NCI-H2081 treated with DMSO at 0.1 percent for 48 hours (cell line): ENCODE measurements at places on chromosomes 1 and 21.

- no peak for DNase-seq
These were observed 19.3 kb upstream of the TBX19 start for GRCh38 chr1:168261390-168261789.

DNA sequence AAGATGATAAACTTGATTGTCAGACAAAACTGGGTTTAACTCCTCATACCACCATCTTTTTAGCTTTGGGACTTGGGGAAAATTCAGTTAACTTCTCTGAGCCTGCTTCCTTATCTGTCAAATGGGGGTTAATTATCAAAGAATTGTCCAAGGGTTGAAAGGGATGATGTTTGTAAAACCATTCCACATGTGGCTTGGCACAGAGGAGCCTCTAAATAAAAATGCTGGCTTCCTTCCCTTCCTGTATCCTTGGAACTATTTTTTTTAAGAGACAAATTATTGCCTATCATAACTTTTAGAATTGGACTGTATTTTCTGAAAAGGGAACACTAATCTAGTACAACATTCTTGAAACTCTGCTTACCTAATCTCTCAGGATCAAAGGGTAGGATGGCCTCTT, 143.4 kb upstream of the USP24 start:
- no peak for DNase-seq

- DNase-seq = no peak
These were observed 157.3 kb downstream of the NTMT2 start for GRCh38 chr1:170303034-170303433.

- DNase-seq = no peak
These were observed 15.2 kb upstream of the RCSD1 start for GRCh38 chr1:167614851-167615250.

DNA sequence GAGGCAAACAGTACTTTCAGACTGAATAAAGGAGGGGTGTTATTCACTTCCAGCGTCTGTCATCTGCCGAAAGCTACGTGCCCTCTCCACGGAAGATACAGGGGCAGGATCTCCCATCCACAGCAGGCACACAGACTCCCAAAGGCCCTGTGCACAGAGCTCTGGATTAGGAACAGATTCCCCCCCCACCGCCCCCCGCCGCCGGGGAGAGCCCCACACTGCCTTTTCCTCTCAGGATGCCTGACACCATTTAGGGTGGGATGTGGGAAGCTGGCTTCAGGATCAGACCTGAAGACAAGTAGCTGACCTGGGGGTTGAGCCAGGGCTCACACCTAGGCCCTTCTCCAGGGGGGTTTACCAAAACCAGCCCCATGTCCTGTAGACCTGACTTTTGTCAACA, 8.4 kb upstream of the TCP10L start:
- no peak for DNase-seq

DNA sequence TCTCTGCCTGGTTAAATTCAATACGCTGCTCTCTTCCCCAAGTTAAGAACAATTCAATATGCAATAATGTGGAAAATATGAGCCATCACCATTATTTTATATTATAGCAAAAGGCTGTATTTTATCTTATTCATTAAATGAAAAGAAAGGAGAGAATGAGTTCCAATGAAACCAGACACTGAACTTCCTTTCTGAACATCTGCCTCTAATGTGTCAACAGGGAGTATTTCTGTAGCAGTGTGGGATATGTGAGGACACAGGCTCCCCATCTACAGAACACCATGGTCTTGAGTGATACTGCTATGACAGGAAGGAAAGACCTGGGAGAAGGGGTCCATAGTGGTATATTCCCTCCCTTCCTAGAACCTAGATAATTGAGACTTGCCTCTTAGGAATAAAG, 46.3 kb downstream of the CASQ2 start:
- no peak for DNase-seq

DNA sequence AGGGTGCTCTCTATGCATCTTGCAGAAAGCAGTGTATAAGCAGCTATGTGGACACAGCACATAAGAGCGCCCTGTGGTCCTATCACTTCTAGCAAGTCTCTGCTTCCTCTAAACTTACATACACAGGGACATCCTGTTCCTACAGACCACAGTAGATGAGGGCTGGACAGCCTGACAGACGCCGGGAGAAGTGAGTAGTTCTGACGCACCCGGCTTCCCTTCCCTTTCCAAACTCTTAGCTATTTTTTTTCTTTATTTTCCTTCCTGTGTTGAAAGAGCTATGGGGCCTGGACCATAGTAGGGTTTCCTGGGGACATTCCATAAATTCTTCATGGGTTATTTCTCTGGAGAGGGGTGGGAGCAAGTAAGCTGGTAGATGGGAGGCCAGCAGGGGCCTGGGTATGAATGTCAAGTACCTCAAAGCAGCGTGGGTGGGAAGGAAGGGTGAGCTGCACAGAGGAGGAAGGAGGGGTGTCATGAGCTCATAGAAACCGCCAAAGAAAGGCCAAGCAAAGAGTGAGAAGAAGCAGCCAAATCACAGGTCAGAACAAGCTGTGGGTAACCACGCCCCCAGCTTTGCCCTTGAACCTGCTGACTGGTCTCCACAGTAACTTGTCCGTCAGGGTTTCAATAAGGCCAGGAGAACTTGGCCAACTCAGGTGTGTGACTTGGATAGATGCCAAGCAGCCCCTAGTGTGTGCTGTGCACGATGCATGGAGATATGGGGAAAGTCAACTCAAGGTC, 36.6 kb downstream of the PLXNA2 start:
- no peak for DNase-seq

GRCh38 chr1:17920881-17921640, 165.9 kb downstream of the ACTL8 start:
- DNase-seq = no peak

- DNase-seq = no peak
These were observed 324.2 kb downstream of the SEC16B start for GRCh38 chr1:177645491-177646190.
